Activated CD4-positive, alpha-beta T cell treated with anti-CD3 and anti-CD28 coated beads for 36 hours (primary cell): ENCODE measurements at places on chromosomes 2 and 18. TPM values are rescaled to one million over a fixed set of nuclear protein-coding genes. Genes with fewer than 3 reads are reported as not detected.

Gene CRYGD
- total RNA-seq = not detected

Gene RGPD5
- 25.4 TPM for total RNA-seq

Gene CSRNP3
- not detected for total RNA-seq

GRCh38 chr2:46340740-46341420, 43.7 kb downstream of the EPAS1 start:
- H3K4me1 ChIP-seq = peaks cover 10% of the 10 kb centered on the region
- no peaks in the 10 kb centered on the region for H3K36me3 ChIP-seq
- DNase-seq = no peak
- no peaks in the 10 kb centered on the region for H3K27me3 ChIP-seq
- no peak overlapping the region for H3K4me3 ChIP-seq

GRCh38 chr2:163481515-163481914, 254.3 kb downstream of the FIGN start:
- DNase-seq = no peak
- H3K36me3 ChIP-seq = no peaks in the 10 kb centered on the region
- H3K4me1 ChIP-seq = no peaks in the 10 kb centered on the region
- no peak overlapping the region for H3K27ac ChIP-seq
- H3K4me3 ChIP-seq = no peak overlapping the region

DNA sequence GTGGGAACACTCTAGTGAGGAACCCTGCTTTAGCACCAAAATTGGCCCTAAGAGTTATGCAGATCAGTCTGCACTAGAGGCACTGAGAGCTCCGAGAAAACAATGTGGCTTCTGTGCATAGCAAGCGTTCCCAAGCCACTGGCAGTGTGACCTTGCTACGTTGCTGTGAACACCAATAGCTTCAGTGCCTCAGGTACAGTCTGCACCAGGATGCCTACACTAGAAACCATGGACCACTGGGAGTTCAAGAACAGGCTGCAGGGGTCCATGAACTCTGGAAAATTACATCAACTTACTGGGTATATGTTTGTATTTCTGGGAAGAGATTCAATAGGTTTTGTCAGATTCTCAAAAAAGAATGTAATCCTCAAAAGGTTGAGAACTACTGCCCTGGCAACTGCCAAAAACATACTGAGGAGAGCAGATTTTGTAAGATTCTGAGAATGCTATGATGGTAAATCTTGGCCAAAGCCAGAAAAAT, 18.3 kb upstream of the SP3 start:
- no peaks in the 10 kb centered on the region for H3K36me3 ChIP-seq
- no peak overlapping the region for H3K27ac ChIP-seq
- no peak overlapping the region for H3K4me3 ChIP-seq
- DNase-seq = no peak

DNA sequence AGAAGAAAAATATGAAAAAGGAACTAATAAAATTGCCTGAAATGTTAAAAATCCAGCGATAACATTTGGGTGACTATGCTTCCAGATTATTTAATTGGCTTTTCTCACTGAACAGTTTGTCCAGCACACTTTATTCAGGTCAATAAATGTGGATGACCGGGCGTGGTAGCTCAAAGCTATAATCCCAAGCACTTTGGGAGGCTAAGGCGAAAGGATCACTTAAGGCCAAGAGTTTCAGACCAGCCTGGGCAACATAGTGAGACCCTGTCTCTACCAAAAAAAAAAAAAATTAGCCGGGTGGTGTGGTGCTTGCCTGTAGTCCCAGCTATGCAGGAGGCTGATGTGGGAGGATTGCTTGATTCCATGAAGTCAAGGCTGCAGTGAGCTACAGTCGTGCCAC, 55.4 kb downstream of the TGOLN2 start:
- no peaks in the 10 kb centered on the region for H3K36me3 ChIP-seq
- DNase-seq = no peak
- H3K4me3 ChIP-seq = no peak overlapping the region

- peaks cover 93% of the 10 kb centered on the region for H3K4me1 ChIP-seq
- no peaks in the 10 kb centered on the region for H3K27me3 ChIP-seq
- H3K4me3 ChIP-seq = no peak overlapping the region
- H3K27ac ChIP-seq = peak overlapping the region; percentile 48
- no peak for DNase-seq
These were observed 8.9 kb downstream of the EPC2 start for GRCh38 chr2:148653437-148653836.

DNA sequence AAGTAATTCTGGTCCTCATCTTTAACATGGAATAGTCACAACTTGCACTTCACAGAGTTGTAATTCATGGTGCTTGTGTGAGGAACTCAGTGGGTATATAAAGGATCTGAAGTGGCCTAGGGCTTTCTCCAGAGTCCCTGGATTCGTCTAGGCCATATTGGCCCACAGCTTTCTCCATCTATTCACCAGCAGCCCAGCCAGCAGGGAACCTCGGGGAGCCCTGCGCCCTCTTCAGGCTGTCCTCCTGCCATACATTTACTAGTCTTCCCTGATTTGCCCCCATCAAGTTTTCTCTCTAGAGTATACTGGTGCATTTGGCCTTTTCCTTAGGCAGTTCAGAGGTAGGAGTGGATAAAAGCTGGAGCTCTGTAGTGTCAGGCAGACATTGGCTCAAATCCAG, 278.3 kb downstream of the MYCN start:
- no peaks in the 10 kb centered on the region for H3K36me3 ChIP-seq
- DNase-seq = peak; percentile 39
- peaks cover 5% of the 10 kb centered on the region for H3K27me3 ChIP-seq
- H3K27ac ChIP-seq = no peak overlapping the region
- H3K4me1 ChIP-seq = no peaks in the 10 kb centered on the region
- H3K4me3 ChIP-seq = no peak overlapping the region

DNA sequence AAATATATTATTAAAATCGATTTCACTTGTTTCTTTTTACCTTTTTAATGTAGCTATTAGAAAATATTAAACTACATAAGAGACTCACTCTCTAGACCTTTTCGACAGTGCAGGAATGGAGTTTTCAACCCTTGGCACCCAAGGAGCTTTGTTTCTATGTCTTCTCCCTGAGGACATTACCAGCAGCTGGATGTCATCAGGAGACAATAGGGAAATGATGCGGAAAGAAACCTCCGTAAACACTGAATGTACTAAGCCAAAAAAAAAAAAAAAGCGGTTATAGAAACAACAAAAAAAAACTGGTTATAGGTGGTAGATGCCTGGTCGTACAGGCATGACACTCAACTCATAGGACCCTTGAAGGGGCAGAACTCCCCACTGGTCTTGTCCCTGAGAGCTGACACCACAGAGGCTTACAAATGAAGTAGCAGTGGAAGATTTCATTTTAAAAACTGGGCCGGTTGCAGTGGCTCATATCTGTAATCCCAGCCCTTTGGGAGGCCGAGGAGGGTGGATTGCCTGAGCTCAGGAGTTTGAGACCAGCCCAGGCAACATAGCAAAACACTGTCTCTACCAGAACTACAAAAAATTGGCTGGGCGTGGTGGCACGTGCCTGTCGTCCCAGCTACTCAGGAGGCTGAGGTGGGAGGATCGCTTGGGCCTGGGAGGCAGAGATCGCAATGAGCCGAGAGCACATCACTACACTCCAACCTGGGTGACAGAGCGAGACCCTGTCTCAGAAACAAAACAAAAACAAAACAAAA, 23.8 kb downstream of the THAP4 start:
- H3K36me3 ChIP-seq = peaks cover 11% of the 10 kb centered on the region
- H3K4me3 ChIP-seq = no peak overlapping the region
- no peaks in the 10 kb centered on the region for H3K27me3 ChIP-seq
- H3K27ac ChIP-seq = no peak overlapping the region

GRCh38 chr2:106579750-106580197, 92.6 kb downstream of the CD8B2 start:
- no peak overlapping the region for H3K4me3 ChIP-seq
- no peak for DNase-seq
- peaks cover 14% of the 10 kb centered on the region for H3K4me1 ChIP-seq
- peaks cover 19% of the 10 kb centered on the region for H3K27me3 ChIP-seq
